ENCODE measurements at places on chromosomes 5 and 9.
A peak's percentile ranks its signal among the peaks of the same experiment; 100 is the strongest.

DNA sequence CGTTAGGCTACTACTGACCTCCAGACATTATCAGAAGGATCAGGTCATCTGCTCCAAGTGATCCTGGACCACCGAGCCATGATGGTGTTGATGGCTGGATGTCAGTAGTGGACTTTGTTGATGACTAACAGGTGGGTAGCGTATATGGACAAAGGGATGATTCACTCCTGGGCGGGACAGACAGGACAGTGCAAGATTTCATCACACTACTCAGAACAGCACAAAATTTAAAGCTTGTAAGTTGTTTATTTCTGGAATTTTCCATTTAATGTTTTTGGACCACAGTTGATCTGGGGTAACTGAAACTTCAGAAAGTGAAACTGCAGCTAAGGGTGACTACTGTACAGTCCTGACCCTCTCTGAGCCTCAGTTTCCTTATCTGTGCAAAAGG is 12.7 kb downstream of the PDGFRB start:
- DNase-seq = peak; percentile 48

DNA sequence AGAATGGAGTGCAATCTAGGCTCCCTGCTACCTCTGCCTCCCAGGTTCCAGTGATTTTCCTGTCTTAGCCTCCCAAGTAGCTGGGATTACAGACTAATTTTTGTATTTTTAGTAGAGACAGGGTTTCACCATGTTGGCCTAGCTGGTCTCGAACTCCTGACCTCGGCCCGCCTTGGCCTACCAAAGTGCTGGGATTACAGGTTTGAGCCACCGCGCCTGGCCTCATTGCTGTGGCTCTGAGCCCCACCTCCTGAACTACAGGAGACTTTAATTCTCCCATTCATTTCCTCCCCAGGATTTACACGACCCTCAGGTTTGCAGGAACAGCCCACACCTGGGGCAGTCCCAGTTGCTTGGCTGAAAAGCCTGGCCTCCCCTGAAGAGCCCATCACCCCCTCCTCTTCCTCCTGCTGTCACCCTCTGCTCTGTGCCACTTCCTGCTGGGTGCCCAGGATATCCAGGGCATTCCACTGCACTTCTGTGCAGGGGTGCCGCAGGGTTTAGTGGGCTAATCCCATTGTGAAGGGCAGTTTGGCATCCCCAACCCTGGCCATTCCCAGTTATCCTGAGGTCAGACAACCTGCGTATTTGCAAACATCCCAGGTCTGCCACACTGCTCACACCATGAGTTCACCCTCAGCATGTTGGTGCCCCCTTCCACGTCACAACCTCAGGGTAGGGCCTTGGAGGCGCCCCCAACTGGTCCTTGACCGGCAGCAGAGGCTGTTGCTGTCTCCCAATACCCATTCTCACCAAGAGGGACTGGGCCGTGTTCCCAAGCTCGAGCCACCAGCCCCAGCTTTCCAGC is 265.0 kb upstream of the IRX4 start:
- DNase-seq = no peak

DNA sequence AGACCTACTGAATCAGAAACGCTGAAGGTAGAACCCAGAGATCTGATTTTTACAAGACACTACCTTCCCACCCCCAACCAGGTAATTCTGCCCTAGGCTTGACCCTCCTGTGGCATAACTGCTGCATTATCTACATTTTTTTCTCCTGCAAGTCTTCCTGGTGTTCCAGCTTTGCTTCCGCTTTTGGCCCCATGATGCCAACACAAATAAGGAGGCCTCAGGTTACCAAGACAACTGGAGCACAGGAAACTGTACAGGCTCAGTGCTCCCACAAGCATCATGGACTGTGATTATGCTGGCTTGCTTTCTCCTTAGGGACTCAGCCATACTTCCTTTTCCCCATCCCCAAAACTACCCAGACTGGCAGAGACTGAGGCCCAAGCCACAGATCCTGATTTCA is 6.6 kb upstream of the MSMP start:
- DNase-seq = no peak

- no peak for DNase-seq
Observed at GRCh38 chr5:2206293-2207108, 323.8 kb upstream of the IRX4 start.

DNA sequence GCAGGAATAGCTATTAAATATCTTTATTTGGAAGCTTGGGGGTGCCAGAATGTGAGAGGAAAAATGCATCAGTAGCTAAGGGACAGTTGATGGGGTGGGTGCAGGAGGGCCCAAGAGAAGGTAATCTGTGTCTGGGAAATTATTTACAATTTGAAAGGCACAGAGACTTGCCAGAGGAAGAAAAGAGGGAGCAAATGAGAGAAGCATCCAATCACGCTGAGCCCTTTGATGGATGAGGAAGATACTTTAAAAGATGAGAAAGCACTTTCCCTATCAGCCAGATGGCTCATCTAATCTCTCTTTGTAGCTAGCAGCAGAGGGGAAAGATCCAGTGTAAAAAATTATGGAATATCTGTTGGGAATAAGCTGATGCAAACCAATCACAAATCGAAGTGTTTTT is 57.0 kb upstream of the ABCA1 start:
- no peak for DNase-seq

DNA sequence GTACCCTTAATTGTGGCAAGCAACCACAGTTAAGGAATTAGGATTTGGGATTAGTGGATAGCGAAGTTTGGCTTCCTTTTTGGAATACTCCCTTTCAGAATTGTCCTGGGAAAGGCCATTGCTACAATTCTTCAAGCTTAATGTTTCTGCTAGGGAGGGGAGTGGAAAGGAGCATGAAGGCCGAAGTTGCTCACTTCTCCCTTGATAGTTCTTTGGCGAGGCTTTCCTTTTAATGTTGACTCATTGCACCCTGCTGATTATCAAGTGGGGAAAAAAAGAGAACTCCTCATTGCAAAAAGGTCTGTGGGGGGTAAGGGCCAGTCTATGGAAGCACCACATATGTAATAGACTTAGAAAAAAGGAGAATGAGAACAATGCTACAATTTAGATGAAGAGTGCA is 30.7 kb downstream of the GRIN3A start:
- no peak for DNase-seq

- no peak for DNase-seq
Observed at GRCh38 chr5:172680921-172681320, 39.9 kb downstream of the NEURL1B start.

- no peak for DNase-seq
Observed at GRCh38 chr5:124661317-124662141, 84.9 kb downstream of the ZNF608 start.

DNA sequence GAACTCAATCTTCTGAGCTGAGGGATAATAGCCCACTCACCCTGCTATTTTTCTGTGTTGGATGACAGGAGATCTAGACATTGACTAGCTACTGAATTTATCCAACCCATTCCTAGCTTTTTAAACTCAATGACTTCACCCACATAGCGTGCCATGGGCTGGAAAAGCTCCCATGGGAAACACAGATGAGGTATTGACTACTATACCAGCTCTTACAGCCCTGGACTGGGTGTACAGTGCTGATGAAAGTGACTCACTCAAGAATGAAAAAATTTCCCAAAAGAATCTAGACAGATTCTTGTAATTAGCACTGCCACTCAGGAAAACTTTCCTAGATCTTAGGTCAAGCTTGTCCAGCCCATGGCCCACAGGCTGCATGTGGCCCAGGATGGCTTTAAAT is 72.7 kb upstream of the NREP start:
- no peak for DNase-seq

DNA sequence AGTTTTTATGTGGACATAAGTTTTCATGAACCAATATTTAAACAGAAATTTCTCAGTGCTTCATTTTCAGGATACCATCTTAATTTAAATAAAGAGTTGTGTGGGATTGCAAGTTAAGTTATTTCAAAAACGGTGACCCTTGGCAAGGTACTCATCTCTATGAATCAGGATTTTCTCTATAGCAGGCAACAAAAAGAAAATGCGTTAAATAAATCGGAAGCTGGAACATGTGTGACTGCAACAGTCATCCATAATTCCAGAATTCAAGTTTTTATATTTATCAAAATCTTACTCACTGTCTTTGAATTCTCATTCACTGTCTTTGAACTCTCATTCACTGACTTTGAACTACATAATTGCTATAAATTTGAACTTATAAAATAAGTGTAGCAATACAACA is 5.8 kb upstream of the RECK start:
- no peak for DNase-seq

GRCh38 chr5:82512025-82512424 is 233.9 kb upstream of the RPS23 start:
- no peak for DNase-seq

- DNase-seq = no peak
Observed at GRCh38 chr9:80435591-80435990, 863.8 kb downstream of the TLE4 start.

DNA sequence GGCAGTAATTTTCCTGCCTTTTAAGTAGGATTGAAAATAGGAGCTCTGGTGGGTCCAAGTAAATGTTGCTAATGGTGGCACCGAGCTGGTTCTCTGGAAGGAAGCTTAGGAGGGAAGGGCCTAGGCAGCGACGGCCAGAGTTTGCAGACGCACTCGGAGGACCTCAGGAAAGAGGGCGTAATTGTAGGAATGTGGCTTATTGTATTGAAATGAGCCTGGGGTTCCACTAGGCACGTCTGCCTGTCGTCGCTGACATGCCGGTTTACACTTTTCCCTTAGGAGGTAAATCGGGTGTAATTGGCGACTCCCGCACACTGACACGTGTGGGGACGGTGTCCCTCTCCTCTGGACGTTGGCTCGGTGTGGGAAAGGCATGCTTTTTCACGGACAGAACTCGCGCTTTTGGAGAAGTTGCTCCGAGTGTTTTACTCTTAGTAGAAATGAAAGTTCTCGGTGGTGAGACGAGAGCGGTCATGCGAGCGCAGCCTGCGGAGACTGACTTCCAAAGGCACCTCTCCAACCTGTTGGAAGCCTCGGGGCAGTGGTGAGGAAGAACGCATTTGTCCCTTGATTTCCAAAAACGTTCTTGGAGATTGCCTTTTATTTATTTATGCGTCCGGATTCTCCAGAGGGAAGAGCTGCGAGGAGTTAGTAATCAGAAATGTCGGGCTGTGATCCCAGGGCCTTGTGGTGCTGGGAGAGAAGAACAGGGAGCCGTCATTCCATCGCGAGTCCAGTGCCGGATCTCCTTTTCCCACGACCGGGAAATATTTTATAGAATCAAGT is 1.3 kb downstream of the NR4A3 start:
- no peak for DNase-seq

DNA sequence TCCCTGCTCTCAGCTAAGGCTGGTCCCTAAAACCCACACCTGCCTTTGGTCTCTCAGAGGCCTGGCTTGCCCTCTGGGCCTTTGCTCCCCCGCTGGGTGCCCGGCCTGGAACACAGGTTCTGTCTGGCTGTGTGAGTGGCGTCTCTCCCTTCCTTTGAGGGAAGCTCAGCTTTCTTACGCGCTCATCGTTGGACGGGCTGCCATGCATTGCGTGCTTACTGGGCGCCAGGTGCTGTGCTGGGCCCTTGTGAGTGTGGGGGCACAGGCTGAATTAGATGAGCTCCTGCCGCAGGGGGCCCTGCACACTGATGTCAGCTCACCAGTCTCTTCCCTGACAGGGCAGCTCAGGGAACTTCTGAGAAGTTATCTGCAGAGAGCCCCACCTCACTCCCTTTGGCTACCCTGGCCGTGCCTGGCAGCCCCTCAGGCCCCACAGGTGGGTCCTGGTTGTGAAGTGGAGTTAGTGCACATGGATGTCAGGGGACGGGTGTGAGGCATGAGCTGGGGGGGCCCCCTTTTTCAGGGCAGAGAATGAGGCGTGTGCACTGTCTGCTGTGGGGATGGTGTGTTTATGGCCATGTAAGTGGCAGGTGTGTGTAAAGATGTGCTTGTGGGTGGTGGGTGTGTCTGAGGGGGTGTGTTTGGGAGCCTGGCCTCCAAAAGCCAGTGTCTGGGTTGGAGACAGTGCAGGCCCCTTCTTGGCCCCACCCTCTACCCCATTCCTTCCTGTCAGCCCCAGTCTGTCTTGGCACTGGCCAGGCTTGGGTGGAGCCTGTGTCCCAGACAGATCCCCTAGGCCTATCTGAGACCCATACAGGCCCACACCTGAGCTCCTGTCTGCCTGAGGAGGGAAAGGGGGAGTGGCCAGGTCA is 7.5 kb upstream of the RMND5B start:
- no peak for DNase-seq

- DNase-seq = no peak
Observed at GRCh38 chr9:87327575-87328125, 170.0 kb upstream of the DAPK1 start.

GRCh38 chr5:156124708-156125107 is 202.3 kb upstream of the SGCD start:
- DNase-seq = no peak

DNA sequence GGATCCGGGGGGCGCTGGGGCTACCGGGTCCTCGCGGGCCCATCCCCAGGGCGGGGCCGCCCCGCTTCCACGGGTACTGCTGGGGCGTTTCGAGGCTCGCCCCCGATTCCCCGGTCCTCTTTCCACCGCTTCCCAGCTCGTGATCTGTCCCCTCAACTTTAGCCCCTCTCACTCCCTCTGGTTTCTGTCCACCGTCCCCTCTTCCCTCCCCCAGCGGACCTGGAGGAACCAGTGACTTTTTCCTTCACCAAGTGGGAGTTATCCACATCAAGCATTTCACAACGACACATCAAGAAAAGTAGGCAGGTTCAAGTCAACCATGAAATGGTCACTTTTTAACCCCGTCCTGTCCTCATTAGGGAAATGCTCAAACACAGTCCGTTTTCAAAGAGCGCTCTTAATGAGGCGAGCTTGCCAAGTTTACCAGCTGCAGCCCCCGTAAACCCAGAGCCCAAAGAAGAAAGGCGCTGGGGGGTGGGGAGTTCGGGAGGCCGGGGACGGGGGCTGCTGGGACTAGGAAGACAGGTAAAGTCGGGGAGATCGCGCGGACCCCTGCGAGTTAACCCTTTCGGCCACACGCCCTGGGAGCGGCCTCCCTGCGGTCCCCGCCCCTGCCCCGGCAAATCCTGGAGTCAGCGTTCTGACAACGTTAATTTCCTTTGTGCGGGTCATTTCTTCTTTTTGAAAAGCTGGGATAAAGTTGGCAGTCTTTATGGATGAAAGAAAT is 2.1 kb upstream of the NFIB start:
- DNase-seq = no peak

DNA sequence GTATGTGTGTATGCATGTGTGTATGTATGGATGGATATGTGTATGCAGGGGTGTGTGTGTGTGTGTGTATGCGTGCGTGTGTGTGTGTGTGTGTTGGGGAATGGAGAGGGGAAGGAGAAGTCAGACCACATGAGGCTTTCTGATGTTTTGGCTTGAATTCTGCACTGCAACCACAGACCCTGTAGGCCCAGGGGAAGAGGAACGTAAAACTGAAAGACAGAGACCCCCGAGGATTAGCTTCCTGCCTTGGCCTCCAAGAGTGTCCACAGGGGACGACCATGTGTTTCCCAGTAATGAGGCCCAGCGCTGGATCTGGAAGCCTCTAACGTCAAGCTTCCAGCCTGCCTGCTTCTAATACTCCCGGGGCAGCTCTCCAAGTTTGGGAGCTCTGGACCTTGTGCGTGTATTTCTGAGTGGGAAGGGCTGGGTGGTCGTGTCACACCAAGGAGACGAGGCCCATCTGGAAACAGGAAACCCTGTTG is 5.8 kb downstream of the DCANP1 start:
- DNase-seq = no peak

- no peak for DNase-seq
Observed at GRCh38 chr9:119998614-119999013, 581.4 kb downstream of the CDK5RAP2 start.

- no peak for DNase-seq
Observed at GRCh38 chr9:21682381-21682780, 120.1 kb upstream of the MTAP start.

All from Panc1 (cell line).